ENCODE measurements at places on chromosomes 4 and X.

DNA sequence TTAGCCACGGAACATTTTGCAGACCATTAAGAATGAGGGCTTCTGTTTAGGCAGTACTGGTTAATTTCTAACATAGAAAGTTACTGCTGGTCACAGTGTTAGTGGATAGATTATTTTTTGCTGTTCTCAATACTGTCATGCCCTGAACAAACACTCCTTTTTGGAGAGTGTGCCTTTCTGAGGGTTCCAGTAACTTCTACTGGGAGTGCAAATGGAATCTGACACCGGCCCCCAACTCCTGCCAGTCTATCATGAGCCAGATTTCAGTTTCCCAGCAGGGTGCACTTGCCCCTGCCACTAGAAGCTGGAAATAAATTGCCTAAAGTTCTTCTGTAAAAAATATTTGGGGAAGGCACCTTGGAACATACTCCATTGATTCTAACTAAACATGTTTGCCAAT lies 224.4 kb upstream of the GPC4 start:
- DNase-seq = no peak

GRCh38 chrX:20471483-20471882 lies 204.8 kb upstream of the RPS6KA3 start:
- DNase-seq = no peak

GRCh38 chrX:119709630-119710029 lies 16.7 kb upstream of the SEPTIN6 start:
- DNase-seq = no peak

- DNase-seq = no peak
Measured at GRCh38 chrX:11944501-11944900, 186.5 kb downstream of the MSL3 start.

GRCh38 chr4:26343038-26343398 lies 22.2 kb downstream of the RBPJ start:
- DNase-seq = no peak

GRCh38 chr4:7722766-7723387 lies 216.8 kb downstream of the AFAP1 start:
- no peak for DNase-seq

- DNase-seq = no peak
Measured at GRCh38 chrX:7091923-7092322, 55.6 kb upstream of the STS start.

DNA sequence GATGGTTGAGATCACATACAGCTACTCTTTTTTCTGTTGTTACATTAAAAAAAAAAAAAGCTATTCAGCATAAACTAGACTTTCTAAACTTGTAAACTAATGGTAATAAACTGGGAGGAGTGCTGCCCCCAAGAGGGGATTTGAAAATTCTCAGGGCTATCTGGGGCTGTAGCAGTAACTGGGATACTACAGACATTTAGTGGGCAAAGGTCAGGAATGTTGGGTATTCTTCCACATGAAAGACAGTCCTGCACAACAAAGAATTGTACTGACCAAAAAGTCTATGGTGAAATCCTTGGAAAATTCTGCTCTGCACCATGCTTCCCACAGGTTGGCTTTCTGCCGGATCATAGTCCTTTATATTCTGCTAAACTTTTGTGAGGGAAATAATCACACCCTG lies 232.6 kb upstream of the BOD1L1 start:
- no peak for DNase-seq

- DNase-seq = no peak
Measured at GRCh38 chr4:75004755-75005668, 72.1 kb downstream of the PARM1 start.

DNA sequence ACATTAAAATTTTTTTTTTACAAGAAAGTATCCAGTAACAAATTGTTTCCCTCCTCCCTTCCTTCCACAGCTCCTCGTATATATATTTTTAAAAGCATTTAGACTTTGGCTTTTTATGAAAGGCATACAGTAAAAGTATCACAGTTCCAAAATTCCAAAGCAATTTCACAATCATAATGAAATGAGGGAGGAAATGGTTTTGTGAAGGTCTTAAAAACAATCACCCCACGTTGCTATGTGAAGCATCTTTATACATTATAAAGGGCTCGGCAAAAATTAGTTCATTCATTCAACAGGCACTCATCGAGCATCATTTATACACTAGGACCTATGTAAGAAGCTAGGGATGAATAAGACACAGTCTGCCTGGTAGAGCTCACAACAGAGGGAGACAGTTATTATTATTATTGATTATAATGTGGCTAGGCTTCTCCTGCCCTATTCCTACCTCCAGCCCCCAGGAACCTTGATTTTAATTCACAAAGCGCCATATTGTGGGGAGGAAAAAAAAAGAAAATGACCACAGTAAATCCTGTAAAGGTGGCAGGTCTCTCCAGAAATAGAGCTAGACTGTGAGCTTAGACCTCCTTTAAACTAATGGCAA lies 239.9 kb downstream of the MAML3 start:
- no peak for DNase-seq

GRCh38 chrX:148084611-148085010 lies 103.5 kb downstream of the FMR1NB start:
- DNase-seq = no peak

GRCh38 chrX:125394449-125394848 lies 74.8 kb downstream of the TEX13C start:
- DNase-seq = no peak

- peak; percentile 42 for DNase-seq
Measured at GRCh38 chr4:123477711-123478209, 81.2 kb downstream of the SPRY1 start.

- DNase-seq = no peak
Measured at GRCh38 chrX:1354036-1355019, 17.7 kb downstream of the IL3RA start.

DNA sequence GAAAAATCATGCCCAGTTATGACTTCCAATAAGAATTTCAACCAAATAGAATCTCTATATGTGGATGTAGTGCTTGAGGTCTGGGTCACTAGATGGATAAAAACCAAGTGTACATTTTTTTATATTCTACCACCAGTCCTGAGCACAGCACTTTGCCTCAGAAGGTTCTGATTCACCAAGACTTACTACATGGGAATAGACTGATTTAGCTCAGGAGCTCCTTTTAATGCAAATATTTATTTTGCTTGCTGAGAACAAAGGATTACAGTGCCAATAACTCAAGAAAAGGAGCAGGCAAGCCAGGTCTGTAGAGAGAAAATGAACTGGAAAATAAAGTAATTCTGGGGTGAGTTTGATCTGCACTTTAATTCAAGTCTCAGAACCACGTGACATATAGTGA lies 6.4 kb upstream of the XK start:
- DNase-seq = no peak

GRCh38 chr4:20621476-20621875 lies 78.8 kb upstream of the PACRGL start:
- no peak for DNase-seq

DNA sequence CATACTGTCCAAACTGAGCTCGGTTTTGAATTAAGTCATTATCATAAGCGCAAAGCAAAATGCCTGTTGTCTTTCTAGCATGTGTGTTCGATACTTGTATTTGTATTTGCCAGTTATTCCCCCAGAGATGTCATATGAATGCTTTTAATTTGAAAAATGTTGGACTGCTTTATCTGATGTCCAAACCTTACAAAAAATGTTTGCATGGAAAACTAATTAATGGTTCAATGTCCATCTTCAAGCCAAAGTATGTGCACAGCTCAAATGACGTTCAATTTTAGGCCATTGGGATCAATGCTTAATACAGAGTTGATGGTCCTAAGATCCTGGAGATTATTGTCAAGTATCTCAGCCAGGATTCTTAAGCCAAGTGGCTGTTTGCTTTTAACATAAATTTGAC lies 17.2 kb upstream of the HPGDS start:
- no peak for DNase-seq

- DNase-seq = no peak
Measured at GRCh38 chrX:25158635-25159034, 142.9 kb upstream of the ARX start.

- no peak for DNase-seq
Measured at GRCh38 chrX:2401590-2402360, 99.0 kb downstream of the DHRSX start.

GRCh38 chrX:4263030-4263803 lies 549.8 kb upstream of the PRKX start:
- DNase-seq = no peak

DNA sequence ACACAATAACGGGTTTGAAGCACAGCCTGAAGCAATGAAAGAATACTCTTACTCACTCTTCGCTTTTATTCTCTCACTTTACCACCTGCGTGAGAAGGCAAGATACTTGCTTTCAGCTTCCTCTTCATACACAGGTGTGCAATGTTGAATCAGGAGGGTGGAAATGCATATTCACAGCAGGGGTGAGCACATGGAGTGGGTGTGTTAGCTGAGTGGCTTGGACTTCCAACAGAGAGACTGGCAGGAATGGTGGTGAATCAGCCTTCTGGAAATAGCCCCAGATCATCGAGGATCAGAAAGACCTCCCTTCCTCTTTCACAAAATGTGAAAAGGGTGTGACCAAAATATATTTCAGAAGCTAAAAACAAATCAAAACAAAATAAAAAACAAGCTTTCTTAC lies 521.2 kb downstream of the STIM2 start:
- no peak for DNase-seq

DNA sequence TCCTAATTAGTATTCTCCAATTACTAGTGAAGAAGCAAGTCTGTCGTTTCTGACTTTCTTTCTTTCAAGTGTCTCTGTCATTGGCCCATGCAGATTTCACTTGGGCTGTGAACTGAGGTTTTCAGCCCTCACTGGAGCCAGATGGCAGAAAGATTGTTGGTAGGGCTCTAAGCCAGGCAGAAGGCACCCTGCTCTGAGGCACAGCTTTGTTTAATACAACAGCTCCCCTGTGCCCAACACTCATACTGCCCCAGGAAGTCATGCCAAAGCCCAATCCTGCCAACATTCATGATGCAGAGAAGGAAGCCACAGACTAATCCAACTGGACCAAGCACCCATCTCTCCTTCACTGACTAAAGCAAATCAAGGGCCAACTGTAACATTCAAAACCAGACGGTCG lies 117.1 kb upstream of the FRG1 start:
- DNase-seq = no peak

DNA sequence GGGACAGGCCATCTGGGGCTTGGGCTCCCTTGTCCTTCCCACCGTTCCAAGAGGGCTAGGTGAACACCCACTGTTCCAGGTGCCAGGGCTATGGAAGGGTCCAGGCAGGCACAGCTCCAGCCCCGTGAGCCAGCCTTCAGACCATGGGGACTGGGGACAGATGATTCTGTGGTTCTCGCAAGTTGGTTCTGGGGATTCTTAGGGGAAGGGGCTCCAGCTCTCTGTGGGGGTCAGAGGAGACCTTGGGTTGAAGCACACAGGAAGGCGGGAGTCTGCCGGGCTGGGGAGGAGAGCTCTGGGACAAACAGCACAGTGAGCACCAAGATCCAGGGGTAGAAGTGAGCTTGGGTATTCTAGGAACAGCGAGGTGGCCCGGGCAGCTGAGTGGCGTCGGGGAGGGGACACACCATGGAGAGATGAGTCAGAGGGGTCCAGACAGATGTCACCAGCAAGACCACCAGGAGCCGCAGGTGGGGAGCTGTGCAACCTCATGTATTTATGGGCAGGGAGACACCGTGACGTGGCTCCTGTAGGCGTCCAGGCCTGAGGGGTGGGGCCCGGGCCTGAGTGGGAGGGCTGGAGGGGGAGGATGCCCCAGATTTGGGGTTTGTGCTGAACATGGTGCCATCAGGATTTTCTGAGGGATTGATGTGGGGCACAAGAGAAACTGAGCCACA lies 48.8 kb upstream of the HMX1 start:
- no peak for DNase-seq

GRCh38 chr4:117378942-117379341 lies 293.6 kb upstream of the TRAM1L1 start:
- DNase-seq = no peak

GRCh38 chrX:41026702-41027078 lies 58.6 kb upstream of the USP9X start:
- DNase-seq = no peak

GRCh38 chrX:2589186-2590020 lies 88.6 kb upstream of the DHRSX start:
- no peak for DNase-seq

- no peak for DNase-seq
Measured at GRCh38 chrX:104749951-104750610, 184.1 kb downstream of the IL1RAPL2 start.

Data from glomerular endothelial cell (primary cell).